ENCODE measurements at places on chromosomes 2 and 18.

- no peak for DNase-seq
These were observed 67.8 kb downstream of the NFATC1 start for GRCh38 chr18:79463424-79463960.

DNA sequence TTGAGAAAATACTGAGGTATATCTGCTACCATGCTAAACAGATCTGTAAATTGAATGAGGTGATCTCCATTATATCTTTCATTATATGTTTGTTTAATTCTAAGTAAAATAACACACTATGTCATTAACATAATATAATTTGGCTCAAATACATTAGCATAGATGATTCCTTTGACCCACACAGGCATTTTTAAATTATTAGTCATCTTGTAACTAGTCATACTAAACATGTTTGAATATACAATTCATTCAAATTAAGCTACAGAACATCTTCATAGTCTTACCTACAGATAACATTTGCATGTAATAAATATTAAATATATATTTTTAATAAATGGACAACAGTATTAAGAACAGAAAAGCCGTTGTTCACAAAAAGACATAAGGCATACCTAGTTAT lies 52.7 kb upstream of the KYNU start:
- no peak for DNase-seq

GRCh38 chr2:158561054-158561453 lies 104.3 kb downstream of the PKP4 start:
- DNase-seq = no peak

DNA sequence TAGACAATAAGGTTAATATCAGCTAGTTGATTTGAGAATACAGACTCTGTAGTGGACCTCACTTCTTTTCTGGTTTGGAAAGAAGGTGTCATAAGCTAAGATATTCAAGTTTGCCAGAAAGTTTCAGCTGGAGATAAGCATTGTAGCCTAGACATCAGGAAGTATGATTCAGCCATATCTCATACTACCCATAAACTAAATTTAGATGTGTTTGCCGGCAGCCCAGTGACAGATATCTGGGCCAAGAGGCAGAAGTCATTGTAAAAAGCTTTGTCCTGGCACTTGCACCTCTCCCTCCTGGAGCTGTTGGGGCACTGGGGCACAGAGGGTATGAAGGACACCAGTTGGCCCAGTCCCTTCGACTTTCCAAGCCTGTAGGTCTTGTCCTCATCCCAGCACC lies 128.0 kb downstream of the EPHA4 start:
- no peak for DNase-seq

GRCh38 chr2:166671801-166672200 lies 177.8 kb upstream of the SCN7A start:
- no peak for DNase-seq

DNA sequence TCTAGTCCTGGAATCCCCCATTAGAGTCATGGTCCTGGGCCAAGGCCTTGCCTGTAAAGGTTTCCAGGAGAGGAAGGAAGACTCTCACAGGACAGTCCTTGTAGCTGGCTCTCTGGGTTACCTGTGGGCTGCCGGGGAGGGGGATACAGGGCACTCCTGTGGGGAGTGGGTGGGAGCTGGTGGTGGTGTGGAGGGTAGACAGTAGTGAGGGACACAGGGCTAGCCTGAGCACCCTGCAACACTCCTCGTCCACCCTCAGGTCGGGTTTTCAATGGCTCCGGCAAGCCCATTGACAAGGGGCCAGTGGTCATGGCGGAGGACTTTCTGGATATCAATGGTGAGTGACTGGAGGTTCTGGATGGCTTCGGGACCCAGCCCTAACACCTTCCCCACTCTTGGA lies 19.7 kb upstream of the ANKRD53 start:
- no peak for DNase-seq

DNA sequence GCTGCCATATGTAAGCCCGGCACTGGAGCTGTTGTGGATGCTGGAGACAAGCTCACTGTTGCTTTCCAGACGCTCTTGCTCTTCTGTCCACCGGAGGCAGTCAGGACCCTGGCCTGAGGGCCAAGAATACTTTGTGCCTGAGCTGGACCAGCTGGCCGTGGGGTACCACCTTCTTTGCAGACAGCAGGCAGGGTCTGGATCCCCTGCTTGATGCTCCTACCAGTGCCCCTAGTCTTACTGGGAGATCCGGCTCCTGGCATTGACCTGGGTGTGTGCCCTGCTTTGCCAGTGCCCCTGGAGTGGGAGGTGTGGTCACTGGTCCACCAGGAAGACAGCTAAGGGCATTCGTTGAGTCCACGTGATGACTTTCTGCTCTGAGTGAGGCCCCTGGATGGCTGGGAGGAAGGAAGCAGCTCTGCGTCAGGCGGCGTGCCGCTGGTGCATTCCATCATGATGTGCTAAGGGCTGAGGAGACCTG lies 59.3 kb downstream of the LRRFIP1 start:
- DNase-seq = no peak

DNA sequence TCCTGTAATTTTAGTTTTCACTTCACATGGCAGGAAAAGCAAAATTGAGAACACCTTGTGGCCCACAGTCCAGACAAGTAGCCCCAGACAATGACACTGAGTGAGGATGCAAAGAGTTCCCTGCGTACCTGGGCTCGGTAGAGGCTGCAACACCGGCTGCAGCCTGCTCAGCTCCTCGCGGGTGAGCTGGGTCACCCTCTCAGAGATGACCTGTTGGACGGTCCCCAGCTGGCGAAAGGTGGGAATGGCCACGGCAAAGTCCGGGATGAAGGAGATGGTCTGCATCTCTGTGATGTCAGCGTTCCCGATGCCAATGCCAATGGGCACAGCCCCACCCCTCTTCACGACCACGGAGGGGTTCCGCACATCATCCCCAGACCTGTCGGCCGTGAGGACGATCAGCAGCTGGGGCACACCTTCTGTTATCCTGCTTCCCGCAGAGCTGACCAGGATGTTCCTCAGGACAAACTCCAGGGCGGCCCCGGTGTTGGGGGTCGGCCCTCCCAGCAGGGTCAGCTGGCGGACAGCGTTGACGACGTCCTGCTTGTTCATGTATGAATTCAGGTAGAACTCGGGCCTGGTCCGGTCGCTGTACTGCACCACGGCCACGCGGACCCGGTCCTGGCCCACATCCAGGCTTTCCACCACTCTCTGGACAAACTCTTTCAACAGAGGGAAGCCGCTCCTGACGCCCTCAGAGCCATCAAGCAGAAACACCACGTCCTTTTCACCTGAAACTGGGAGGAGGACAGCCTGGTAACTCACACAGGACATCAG lies 39.5 kb downstream of the COL6A3 start:
- DNase-seq = no peak

GRCh38 chr2:47653902-47654789 lies 128.8 kb upstream of the MSH6 start:
- no peak for DNase-seq

- DNase-seq = no peak
These were observed 133.9 kb upstream of the CDH20 start for GRCh38 chr18:61199171-61199848.

DNA sequence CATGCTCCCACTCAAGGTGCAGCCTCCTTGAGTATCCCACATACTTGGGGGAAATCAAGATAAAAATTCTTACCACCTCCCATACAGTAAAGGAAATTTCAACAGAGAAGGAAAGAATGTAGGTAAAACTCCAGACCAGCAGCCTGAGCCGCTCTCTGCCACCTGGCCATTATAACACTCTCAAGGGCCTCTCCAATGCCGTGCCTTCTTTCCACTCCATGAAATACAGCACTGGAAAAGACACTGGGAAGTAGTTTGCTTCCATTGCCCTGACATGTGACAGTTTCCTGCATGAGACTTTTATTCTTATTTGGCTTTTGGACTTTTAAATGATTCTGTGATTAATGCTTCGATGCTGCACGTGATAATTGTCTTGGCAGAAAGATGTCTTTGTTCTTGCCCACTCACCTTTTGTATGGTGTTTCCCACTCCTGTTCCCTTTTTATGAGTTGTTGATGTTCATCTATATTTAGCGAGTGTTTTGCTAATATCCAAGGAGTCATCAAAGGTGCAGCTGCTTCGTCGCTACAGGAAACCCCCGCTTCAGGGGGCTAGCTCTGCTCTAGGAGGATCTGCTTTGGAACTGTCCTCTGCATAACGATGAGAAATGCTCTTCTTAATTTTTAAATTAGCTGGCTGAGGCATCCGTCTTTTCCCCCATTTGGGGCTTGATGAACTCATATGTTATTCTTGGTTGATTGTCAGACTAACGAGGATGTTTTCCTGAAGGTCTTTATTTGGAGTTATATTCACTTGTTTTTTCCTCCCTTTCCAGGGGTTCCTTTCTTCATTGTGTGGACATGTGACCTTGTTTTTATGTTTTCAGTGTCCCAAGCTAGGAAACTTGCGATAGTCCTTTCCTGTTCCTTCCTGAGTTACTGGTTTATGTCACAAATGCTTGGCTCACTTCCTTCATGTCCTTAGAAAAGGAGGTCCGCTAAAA lies 179.4 kb downstream of the TXNL1 start:
- no peak for DNase-seq

DNA sequence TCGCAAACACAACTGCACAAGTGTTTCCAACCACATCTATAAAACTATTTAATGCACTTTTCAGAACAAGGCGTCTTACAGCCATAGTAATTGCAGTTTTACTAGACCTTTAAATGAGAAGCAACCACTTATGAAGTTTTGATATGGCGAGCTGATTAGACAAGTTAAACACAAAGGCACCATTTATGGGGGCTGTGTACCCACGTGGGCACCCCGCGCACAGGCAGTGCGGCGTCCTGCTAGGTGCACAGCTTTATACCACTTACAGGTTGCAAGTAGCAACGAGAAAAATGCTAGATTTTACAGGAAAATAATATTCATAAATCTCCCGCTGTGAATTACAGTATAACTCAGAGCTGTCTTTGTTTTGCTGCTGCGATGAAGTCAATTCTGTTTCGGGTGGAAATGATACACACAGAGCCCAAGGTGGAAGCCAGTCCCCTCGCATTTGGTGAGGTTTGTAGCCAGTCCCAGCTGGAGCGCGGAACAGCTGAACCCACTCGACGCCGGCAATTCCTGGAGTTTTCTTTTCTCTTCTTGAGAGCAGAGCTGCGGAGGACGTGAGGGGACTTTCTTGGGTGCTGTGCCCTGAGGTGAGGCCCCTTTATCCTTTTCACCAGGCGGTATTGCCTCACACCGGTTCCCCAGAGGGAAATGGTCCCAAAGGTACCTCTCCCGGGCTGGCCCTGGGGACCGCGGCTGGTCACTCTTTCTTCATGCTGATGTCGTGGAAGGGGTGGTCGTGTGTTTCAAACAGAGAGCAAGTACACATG lies 76.7 kb downstream of the PTGR3 start:
- no peak for DNase-seq

- no peak for DNase-seq
These were observed 344.2 kb downstream of the MTX2 start for GRCh38 chr2:176613323-176613987.

DNA sequence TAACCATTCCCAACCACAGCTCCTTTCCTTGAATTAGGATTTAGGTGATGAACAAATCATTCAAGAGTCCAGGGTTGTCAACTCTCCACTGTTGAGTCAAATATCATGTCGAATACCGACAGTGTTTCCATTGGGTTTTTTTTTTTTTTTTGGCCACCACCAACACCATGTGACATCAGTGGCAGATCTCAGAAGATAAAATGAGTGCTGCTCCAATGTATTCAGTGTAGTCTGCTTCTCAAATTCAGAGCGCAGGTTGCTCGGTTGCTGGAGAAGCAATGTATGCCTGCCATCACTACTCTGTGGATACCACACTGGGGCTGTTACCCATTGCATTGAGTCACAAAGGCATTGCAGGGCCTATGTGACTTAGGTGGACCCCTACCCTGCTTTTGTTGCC lies 10.8 kb upstream of the ATL2 start:
- no peak for DNase-seq

- DNase-seq = no peak
These were observed 279.2 kb downstream of the CYRIA start for GRCh38 chr2:16386431-16386830.

DNA sequence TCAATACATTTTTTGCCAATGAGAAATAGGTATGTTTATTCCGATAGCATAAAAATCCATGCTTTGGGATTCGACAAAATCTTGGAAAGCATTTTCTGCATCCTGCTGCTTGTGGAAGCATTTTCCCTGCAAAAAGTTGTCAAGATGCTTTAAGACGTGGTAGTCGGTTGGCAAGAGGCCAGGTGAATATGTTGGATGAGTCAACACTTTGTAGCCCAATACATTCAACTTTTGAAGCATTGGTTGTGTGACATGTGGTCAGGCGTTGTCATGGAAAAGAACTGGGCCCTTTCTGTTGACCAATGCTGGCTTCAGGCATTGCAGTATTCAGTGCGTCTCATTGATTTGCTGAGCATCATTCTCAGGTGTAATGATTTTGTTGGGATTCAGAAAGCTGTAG lies 764.5 kb downstream of the TRIB2 start:
- no peak for DNase-seq

GRCh38 chr18:42914476-42914875 lies 201.0 kb downstream of the RIT2 start:
- DNase-seq = no peak

GRCh38 chr2:156818944-156819343 lies 382.8 kb downstream of the GPD2 start:
- no peak for DNase-seq

GRCh38 chr2:24830786-24831185 lies 37.6 kb downstream of the CENPO start:
- no peak for DNase-seq

GRCh38 chr2:43221763-43222474 lies 4.5 kb downstream of the ZFP36L2 start:
- DNase-seq = peak; percentile 62

DNA sequence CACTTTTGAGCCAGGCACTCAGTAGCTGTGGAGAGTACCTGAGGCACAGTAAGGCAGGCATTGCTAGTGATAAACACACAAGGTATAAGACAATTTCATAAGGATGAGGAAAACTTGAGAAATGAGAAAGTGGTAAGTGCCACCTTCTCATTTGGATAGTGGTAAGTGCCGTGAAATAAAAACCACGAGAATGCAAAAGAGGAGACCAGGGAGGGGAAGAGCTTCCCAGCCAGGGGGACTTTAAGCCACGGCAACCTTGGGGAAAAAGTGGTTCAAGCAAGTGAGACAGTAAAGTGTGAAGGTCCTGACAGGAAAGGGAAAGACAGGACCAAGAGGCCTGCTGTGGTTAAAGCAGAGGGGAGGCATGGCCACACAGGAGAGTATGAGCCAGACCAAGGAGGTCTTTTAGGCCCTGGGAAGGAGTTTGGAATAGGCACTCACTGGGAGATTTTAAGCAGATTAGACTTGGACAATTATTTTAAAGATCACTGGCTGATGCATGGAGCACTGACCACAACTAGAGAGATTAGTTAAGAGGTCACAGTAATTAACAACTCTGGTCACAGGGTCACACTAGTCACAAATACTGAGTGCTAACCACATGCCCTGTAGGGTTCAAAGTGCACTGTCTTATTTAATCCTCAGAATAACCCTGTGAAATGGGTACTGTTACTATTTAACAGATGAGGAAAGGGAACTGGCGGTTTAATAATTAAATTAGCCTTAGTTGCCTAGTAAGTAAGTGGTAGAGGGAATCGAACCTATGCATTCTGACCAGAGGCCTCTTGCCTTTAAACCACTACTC lies 50.1 kb downstream of the THOC1 start:
- DNase-seq = no peak

DNA sequence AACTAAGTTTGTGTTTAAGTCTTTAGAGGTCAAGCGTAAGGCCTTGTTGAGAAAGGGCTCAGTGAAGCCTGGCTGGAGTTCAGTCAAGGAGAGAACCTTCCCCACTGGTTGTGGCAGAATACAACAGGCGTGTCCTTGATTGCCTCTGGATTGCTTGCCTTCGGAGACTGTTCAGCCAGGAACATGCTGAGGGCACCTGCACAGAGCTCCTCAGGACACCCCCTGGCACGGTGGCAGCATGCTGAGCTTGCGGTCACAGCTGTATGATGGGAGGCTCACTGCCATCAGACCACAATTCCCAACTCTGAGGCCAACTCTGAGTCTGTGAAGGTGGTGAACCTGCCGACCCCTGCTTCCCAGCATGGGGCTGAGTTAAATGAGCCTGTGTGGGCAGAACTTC lies 130.0 kb downstream of the LPIN1 start:
- no peak for DNase-seq

Data from activated T-cell treated with anti-CD3 and anti-CD28 coated beads for 48 hours (primary cell).